Naive thymus-derived CD4-positive, alpha-beta T cell (primary cell): ENCODE measurements at places on chromosomes 13 and 19.
A peak's percentile ranks its signal among the peaks of the same experiment; 100 is the strongest.

- no peak for DNase-seq
These were observed 99.6 kb downstream of the SUCLA2 start for GRCh38 chr13:47901441-47901840.

- DNase-seq = no peak
These were observed 36.1 kb downstream of the HTR2A start for GRCh38 chr13:46860722-46861121.

DNA sequence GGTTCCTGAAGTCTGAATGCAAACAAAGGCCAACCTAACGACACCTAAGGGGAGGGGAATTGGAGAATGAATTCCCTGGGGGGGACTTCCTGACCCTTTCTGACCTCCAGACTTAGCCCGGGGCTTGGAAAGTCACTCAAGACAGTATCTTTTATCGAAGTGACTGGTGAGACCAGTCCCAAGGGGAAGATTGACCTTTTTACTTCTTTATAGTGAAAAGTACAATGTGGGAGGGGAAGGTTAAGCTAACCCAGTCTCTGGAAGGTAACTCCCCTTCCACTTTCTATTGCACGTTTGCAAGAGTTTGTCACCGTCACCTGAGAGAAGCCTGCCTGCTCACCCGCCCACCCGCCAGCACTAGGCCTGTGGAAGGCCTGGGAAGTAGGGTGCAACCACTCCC lies 111.9 kb downstream of the EFNB2 start:
- DNase-seq = no peak

DNA sequence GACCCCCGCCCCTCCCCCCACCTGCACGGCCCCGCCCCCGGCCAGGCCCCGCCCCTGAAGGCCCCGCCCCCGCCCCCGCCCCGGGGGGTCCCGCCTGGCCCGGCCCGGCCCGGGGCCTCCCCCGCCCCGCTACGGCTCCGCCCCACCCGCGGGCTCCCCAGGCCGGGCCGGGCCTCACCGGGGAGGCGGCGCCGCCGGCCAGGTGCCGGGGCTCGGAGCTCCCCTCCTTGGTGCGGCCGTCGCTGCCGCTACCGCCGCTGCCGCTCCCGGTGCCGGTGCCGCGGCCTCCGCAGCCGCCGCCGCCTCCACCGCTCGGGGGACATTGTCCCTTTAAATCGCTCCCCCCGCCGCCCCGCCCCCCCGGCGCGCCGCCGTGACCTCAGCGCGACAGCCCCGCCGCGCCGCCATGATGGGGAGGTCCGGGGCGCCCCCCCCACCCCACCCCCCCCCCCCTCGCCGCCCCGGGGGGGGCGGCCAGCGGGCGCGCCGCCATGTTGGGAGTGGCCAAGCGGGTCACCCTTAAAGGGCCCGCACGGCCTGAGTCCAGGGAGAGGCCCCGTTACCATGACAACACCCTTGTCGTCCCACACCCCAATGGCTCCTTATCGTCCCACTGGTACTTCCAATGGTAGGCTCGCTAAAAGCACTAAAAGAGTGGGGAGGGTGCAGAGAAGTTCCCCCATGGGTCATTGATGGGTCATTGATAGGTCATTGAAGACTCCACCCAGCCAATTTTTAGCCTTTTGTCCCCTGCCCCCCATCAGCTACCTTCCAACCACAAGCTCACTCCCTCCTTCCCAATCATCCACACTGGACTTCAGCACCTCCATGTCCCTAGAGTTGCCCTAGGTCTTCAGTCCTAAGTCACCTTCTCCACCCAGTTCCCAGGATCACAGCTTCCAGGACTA lies at the start of gene WIZ:
Gene WIZ (minus strand): TSS at position 337 of the 908 bp plus-strand sequence. CDS start 1,649 bp downstream, outside the sequence.
- DNase-seq = peak; percentile 86

GRCh38 chr19:38781058-38781457 lies 7.7 kb upstream of the LGALS7 start:
- no peak for DNase-seq

- DNase-seq = no peak
These were observed 188.6 kb downstream of the TEX29 start for GRCh38 chr13:111508902-111509509.

- peak; percentile 92 for DNase-seq
These were observed 13.7 kb upstream of the CREB3L3 start for GRCh38 chr19:4139614-4140236.

- DNase-seq = no peak
These were observed 284.1 kb downstream of the ITGBL1 start for GRCh38 chr13:101736566-101736965.

DNA sequence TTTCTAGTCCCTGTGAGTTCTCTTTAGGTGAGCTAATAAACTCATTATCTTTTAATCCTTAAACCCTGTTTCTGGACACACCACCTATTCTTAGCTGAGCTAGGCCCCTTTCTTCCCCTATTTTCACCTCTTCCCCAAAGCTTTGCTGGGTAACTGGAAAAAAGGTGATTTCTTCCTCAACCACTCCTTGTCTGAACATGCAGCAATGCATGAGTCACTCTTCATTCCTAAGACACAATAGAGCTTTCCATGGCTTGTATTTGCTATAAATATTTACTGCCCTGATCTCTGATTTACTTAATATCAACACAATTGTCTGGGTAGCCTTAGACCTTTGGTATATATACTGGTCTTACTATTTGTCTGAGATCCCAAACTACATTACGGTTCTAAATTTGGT lies 370.9 kb downstream of the KLF5 start:
- no peak for DNase-seq

GRCh38 chr13:23608701-23609413 lies 38.6 kb downstream of the TNFRSF19 start:
- DNase-seq = no peak

GRCh38 chr19:17340302-17340870 lies 3.0 kb downstream of the GTPBP3 start:
- no peak for DNase-seq

DNA sequence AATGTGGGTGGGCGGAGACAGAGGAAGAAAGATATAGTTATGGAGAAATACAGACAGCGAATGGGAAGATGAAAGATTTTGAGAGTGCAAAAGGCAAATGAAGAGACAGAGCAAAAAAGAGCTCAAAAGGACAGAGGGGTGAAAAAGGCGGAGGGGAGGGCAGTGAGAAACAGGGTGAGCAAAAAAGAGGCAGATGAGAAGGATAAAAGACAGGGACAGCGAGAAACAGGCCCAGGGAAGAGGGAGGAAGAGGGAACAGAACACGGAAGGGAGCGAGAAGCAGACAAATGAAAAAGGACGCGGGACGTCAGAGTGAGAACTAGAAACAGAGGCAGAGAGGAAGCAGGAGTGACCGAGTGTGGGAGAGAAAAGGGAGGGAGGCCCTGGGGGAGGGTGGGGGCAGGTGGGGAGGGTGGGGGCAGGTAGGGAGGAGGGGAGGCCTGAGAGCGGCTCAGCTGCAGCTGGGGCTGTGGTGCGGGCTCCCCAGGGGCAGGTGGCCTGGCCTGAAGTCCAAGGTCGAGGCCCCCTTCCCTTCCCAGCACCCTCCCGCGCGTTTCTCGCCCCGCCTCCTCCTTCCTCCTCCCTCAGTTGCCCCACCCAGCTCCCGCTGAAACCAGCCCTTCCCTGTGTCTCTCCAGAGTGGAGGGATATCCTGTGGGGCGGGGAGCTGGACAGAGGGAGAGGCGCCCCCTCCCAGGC lies 2.9 kb downstream of the KLK1 start:
- DNase-seq = no peak

DNA sequence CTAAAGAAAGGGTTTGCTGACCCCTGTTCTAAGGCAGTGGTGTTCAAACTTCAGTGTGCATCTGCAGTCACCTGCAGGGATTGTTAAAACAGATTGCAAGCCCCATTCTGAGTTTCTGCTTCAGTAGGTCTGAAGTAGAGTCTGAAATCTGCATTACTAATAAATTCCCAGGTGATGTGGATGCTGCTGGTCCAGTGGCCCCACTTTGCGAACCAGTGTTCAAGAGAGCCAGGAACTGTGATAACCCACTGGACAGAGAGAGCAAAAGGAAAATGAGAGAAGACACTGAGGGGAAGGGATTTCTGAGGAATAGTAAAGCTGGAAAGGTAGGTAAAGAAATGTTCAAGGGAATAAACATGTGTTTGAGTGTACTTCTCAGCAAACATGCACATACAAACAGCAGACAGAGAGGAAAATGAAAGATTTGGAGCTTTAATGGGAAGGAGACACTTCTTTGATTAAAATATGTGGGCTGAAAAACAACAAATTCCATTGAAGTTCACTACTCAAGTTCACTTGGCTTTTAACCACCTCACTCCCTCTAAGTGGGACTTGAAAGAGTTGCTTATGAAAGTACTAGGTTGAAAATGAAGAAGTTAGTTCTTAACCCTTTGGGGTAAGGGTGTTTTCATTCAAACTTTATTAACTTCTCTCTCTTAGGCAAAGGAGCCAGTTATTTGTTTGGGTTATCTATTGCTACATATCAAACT lies 26.4 kb upstream of the FAM216B start:
- no peak for DNase-seq

- peak; percentile 37 for DNase-seq
These were observed 9.0 kb downstream of the ABHD8 start for GRCh38 chr19:17294051-17294891.

GRCh38 chr13:28049215-28049614 lies 51.2 kb downstream of the FLT3 start:
- no peak for DNase-seq
